ENCODE measurements at places on chromosomes 4 and X.

- peak; percentile 29 for DNase-seq
Measured at GRCh38 chrX:22060415-22061280, 28.5 kb downstream of the PHEX start.

- no peak for DNase-seq
Measured at GRCh38 chrX:142250502-142250901, 45.4 kb upstream of the MAGEC2 start.

GRCh38 chrX:12700745-12701144 lies 90.5 kb upstream of the PRPS2 start:
- no peak for DNase-seq

GRCh38 chr4:36159208-36159607 lies 85.1 kb downstream of the ARAP2 start:
- DNase-seq, result no peak

- peak; percentile 17 for DNase-seq
Measured at GRCh38 chr4:17662694-17663093, 48.3 kb downstream of the MED28 start.

- DNase-seq, result peak; percentile 26
Measured at GRCh38 chr4:164440199-164440598, 313.7 kb upstream of the SMIM31 start.

- peak; percentile 33 for DNase-seq
Measured at GRCh38 chr4:129526812-129527211, 430.9 kb downstream of the C4orf33 start.

GRCh38 chr4:133157460-133158160 lies 8.5 kb downstream of the PCDH10 start:
- no peak for DNase-seq

- DNase-seq, result no peak
Measured at GRCh38 chr4:158767451-158767850, 1.4 kb upstream of the FNIP2 start.

- peak; percentile 27 for DNase-seq
Measured at GRCh38 chr4:38805530-38806145, 1.0 kb upstream of the TLR1 start.

- no peak for DNase-seq
Measured at GRCh38 chr4:18105030-18106011, 83.8 kb upstream of the LCORL start.

- no peak for DNase-seq
Measured at GRCh38 chrX:86295293-86295692, 147.0 kb downstream of the DACH2 start.

DNA sequence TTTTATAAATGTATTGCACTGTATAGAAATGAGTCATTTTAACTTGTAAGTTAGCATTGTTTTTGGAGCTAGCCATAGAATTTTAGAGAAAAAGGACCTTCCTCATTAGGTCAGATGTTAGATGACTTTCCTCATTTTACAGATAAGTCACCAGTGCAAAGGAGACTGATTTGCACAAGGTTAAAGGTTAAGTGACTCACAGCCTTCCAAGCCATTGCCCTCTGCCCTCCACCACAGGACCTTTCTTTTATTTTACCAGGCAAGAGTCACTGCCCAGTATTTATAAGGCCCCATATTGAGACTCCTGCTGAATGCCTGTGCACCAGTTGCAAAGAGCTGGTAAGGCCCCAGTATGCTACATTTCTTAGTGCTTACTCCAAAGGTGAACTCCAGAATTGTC lies 4.2 kb upstream of the ABCG2 start:
- DNase-seq, result no peak

- DNase-seq, result no peak
Measured at GRCh38 chr4:40870150-40870549, 120.4 kb downstream of the NSUN7 start.

DNA sequence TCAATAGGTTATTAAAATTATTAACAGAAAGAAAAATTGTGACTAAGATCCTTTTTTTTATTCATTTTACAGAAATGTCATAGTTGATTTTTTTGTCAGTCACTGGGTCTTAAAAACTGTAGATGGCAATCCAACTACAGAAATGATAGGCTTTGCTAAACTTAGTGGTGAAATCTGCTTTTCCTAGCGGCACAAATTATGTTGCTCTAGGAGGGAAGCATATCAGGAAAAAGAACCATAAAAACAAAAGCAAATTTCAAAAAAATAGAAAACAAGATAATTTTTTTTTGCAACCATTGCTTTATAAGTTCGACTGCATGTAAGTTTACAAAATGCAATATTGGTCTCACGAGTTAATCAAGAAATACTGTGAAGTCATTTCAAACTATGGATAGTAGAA lies 443.5 kb upstream of the IGFBP7 start:
- no peak for DNase-seq

- no peak for DNase-seq
Measured at GRCh38 chrX:54194982-54195588, 12.0 kb upstream of the FAM120C start.

DNA sequence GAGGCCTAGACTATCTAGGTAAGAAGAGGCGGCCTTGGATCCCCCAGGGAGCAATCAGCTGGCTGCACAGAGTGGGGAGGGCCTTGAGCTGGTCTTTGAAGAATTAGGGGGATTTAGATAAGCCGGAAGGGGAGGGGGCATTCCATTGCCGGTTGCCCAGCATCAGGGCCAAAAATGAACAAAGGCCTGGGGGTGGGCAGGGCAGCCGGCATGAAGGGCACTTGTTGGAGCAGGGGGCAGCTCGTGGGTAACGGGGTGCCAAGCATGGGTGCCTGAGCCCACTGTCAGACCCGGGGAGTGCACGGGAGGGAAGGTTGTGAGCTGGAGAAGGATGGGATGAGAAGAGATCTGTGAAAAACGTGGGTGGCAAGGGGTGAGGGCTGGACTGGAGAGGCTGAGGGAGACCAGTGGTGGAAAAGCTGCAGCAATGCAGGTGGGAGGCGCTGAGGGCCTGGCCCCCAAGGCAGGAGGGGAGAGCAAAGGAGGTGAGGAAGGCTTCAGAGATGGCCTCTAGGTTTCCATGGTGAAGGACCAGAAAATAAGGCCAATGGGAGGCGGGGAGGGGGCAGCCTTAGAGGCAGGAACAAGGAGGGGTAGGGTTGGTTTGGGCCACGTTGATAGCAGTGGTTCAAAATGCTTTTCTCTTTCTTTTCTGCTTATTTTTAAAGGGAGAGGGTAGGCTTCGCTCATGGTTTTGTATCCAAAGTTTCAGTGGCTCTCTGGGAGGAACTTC lies 8.6 kb downstream of the KLF3 start:
- no peak for DNase-seq

GRCh38 chr4:123478859-123479345 lies 82.3 kb downstream of the SPRY1 start:
- DNase-seq, result peak; percentile 87

DNA sequence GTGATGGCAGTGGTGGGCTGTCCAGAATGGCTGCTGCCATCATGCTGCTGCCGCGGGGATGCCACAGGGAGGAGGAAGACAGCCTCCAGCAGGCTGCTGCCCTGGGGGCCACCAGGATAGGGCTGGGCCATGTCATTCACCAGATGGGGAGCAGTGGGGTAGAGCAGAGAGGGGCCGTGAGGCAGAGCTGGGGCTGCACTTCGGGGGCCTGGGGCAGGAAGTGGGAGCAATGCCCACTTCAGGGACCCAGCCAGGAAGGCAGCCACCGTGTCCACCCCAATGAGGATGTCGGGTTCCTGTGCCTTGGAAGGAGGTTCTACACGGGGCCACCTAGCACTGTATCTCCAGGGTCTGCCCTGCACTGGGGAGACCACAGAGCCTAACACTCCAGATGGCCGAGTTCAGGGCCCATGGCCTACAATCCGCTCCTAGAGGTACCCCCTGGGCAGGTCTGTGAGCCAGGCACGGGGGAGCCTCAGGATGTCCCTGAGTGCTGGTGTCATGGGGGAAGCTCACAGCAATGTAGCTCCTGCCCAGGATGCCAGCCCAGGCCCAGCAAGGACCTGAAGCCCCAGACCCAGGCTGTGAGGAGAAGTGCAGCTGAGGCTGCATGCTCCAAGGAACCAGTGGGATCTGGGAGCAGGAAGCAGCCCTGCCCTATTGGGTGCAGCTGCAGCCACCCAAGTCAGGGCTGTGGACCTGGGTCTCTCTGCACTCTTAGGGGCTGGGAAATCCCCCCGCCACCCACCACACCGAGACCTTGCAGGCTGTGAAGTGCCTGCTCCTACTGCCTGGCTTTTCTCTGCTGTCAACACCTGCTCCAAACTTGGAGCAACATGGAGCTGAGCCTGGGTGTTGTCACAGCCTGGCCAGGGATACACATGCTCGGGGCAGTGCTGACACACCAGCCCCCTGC lies 140.3 kb downstream of the PDHA2 start:
- DNase-seq, result no peak

DNA sequence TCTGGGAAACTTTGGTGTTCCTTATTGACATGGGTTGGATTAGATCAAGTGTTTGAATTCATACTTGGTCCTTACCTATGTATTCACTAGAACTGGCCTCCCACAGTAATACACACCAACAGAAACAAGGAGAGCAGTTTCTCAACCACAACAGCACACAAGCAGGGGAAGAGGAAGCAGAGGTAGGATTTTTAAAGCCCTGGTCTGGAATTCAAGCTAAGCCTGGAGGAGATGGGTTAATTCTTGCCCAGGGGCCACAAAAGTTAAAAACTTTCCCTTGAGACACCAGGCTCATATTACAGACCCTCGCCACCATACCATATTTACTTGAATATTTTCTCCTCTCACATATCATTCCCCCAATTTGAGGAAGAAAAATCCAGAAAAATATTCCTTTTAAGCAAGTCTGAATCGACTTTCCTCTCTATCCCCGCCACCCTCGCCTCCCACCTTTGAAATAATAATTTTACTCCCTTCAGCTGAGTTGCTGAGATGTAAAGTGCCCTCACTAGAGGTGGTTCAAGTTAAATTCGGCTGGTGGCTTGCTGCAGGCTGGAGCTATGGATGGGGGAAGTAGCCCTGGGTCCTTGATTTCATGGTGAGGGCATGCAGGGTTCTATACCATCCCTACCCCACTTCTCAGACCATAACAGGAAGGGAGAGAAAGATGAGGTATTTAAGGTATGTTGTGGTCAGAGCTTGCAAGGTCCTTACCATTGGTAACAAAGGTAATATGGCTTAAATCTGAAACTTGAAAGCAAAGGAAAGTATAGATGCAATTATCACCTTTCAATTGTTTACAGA lies 440.2 kb downstream of the INPP4B start:
- DNase-seq, result peak; percentile 69

DNA sequence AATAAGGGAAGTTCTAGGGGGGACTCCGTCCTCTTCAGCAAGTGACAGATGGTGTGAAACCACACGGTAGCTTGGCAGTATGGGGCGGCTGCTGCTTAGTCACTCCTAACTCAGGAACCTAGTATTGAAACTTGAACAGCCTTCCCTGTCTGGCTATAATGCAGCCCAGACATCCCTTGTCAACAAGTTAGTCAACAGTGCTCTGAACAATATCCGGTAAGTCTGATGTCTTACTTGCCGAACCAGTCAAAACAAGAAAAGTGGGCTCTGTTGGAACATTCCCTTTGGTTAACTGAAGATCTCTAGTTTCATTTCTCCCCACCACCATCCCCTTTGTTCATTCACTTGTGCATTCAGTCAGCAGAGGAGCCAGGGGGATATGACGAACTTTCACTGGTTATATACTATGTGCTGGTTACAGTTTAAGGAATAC lies 18.7 kb upstream of the CXCL13 start:
- DNase-seq, result peak; percentile 24

- DNase-seq, result no peak
Measured at GRCh38 chrX:12792711-12793110, 1.5 kb downstream of the PRPS2 start.

- DNase-seq, result no peak
Measured at GRCh38 chrX:72025236-72025770, 106.4 kb downstream of the RTL5 start.

DNA sequence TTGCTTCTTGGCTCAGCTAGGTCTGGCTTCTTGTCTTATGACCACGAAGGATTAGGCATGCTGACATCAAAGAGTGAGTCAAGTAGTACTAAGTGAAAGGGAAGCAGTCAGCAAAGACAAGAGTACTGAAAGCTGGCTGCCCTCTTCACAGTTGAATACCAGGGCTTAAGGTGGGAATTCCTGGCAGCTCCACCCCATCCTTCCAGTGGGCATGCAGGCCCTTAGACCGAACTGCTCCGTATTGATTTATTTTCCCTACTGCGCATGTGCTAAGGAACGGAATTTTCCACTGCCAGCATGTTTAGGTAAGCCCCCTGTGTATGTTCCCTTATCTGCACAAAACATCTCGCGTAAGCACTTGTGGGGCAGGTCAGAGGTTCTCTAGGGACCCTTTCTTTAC lies 2320.1 kb downstream of the ARAP2 start:
- peak; percentile 74 for DNase-seq

GRCh38 chr4:95764961-95765360 lies 74.9 kb upstream of the PDHA2 start:
- DNase-seq, result no peak

- no peak for DNase-seq
Measured at GRCh38 chrX:139982856-139983255, 17.5 kb upstream of the CXorf66 start.

- DNase-seq, result no peak
Measured at GRCh38 chr4:163958751-163959150, 464.3 kb downstream of the TMA16 start.

- DNase-seq, result no peak
Measured at GRCh38 chr4:52551487-52551886, 107.6 kb downstream of the USP46 start.
